ENCODE measurements at places on chromosomes 16 and 17. TPM values are rescaled to one million over a fixed set of nuclear protein-coding genes. Genes with fewer than 3 reads are reported as not detected.

- no peak for DNase-seq
- H3K4me1 ChIP-seq, result peaks cover 18% of the 10 kb centered on the region
- H3K36me3 ChIP-seq, result peaks cover 5% of the 10 kb centered on the region
- no peaks in the 10 kb centered on the region for H3K27me3 ChIP-seq
These were observed 4.0 kb upstream of the MFAP4 start for GRCh38 chr17:19390951-19391350.

- no peaks in the 10 kb centered on the region for H3K27me3 ChIP-seq
- no peak overlapping the region for H3K27ac ChIP-seq
- no peak overlapping the region for H3K4me3 ChIP-seq
- H3K4me1 ChIP-seq, result peaks cover 7% of the 10 kb centered on the region
These were observed 433.6 kb downstream of the PMP22 start for GRCh38 chr17:14831491-14831890.

The NXN gene
- 56.6 TPM for total RNA-seq

The MEOX1 gene
- total RNA-seq, result not detected

The VTN gene
- total RNA-seq, result 0.08 TPM

The GRAP gene
- 1.1 TPM for total RNA-seq
